ENCODE measurements at places on chromosomes 6 and 20.

DNA sequence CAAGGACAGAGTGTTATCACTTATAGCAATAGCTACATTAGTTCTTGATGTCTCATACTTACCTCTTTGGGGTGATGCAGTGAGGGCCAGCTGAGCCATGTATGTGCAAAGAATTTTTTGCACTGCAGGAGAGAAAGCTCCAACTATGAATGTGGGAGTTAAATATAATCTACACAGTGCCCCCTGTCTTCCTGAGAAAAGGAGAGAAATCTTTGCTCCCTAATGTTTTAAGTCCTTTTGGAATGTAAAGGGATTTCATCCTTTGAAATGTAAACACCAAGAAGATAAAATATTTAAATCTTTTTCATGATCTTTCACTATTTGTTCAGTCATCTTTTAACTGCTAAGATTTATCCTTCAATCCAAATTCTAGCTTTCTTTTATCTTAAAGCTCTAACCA lies 822.1 kb downstream of the TENT5A start:
- DNase-seq: no peak

DNA sequence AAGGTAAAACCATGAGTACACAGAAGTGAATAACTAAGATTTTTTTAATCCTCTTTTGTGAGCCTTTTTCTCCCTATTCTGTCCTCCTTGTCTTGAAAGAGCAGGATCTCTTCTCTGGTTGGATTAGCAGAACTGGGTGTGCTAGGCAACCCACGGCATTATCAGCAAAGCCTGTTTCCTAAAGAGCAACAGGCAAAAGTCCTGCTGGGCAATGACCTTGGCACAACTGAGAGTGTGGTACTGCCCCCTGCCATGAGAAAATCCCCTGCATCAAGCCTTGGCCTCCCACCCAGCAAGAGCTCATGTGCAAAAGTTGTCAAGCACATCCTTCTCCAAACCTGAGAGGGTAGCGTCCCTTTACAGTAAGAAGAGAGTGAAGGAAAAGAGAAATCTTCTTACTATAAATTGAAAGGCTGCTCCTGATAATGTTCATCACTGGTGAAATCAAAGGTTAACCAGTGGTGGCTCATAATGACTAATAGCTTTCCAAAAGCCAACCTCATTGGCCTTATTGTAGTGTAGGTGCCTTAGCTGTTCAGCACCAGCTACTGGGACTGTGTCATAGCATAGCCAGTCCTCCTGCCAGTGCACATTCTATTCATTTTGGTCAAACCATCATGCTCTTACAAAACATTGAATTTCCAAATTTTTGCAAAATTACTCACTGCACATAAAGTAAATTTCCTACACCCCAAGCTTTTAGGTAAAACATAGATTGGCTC lies 17.1 kb downstream of the KIF6 start:
- DNase-seq: no peak

DNA sequence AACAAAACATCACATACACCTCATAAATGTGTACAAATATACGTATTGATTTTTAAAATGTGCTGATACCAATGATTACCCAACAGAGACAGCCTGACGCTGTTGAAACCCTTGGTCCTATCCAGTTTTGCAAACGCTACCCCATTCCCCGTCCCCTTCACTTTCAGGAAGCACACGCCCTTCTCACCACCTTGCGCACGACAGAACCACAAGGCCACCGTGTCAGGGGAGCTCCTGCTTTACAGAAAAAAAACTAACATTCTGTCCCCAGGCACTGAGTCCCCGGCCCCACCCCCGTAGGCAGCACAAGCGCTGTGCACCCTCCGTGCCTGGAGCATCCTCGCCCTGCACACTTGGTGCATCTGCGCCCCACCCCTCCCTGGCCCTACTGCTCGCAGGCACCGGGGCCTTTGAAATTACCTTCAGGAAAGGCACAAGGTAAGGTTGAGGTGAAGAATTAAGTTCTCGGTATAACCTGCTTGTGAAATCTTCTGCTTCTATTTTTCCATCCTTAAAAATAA lies 58.5 kb downstream of the TAF4 start:
- no peak for DNase-seq

GRCh38 chr6:3022765-3023662 lies 23.3 kb downstream of the NQO2 start:
- DNase-seq: peak; percentile 41

DNA sequence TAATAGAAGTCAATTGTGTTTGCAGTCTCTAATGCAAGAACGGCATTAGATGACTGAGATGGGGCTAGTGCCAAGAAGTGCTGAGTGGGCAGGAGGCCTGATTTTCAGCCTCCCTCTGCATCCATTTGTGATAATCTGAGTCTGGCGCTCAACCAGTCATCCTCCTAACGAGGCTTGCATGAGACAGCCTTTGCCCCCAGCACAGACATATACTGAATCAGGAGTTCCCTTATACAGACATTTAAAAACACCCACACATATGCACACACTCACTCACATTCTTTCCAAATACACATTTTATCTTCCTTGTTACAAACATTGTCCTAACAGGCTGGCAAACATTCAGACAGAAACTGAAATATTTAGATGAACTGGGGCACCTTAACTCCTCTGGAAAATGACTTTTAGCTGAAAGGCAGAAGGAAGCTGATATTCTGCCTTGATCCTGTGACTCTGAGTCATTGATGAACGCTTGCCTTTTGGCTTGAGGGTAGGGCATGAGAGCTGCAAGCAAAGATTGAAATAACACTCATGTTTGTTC lies 562.3 kb downstream of the DHX35 start:
- no peak for DNase-seq

- no peak for DNase-seq
These were observed 14.9 kb downstream of the SYCP2L start for GRCh38 chr6:10901770-10902169.

DNA sequence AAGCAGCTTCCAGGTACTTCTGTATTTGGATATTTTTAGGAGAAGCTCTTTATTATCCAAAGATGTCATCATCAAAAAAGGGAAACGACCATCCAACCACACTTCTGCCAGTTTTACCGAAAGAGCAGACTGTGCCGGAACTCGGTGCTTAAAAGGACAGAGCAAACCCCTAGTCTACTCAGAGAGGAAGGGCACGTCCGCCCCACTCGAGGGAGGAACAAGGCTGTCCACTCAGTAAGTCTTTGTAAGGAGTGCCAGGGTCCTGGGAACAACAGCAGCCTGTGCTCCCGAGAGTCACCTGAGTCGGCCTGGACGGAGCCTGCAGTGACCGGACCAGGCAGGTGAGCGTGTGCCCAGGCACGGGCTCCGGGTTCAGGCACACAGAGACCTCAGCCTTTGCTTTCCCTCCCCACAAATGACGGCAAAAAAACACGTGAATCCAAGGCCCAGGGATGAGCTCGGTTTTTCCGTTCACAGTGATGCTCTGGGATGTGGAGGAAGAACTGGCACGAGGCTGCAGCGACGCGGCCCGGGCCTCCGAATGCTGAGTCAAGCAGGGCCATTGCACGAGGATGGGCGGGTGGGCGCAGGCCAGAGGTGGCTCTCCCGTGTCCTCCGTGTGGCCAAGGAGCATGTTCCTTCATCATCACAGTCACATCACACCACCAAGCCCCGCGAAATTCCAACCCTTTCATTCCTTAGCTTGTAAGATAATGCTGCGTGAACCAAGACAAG lies 17.4 kb upstream of the SLCO4A1 start:
- no peak for DNase-seq

- DNase-seq: no peak
These were observed 40.5 kb downstream of the KCNQ2 start for GRCh38 chr20:63431944-63432343.

- DNase-seq: no peak
These were observed 13.3 kb downstream of the ZBTB24 start for GRCh38 chr6:109469591-109470189.

- DNase-seq: no peak
These were observed 82.3 kb downstream of the PTPN1 start for GRCh38 chr20:50592282-50593004.

DNA sequence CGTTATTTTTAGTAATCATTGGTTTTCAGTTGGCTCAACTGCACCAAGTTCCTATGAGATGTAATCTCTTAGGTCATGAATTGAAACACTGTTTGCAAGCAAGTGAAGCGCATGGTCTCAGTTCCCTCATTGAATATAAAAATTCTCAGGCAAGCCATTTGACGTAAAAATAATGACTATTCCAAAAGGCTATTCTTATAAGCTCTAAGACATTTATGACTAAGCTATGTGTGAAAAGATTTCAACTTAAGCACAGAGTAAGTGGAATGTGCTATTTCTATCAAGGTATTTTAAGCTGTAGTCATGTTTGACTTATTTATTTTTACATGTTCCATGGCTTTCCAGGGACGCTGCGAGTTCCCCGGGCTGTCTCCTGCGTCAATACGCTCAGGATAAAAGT lies 248.5 kb downstream of the THBS2 start:
- no peak for DNase-seq

GRCh38 chr6:162058281-162058875 lies 669.2 kb downstream of the PRKN start:
- no peak for DNase-seq

GRCh38 chr6:118815495-118815894 lies 78.5 kb upstream of the ASF1A start:
- DNase-seq: no peak

- DNase-seq: peak; percentile 18
These were observed 132.2 kb downstream of the GPX5 start for GRCh38 chr6:28657769-28658465.

DNA sequence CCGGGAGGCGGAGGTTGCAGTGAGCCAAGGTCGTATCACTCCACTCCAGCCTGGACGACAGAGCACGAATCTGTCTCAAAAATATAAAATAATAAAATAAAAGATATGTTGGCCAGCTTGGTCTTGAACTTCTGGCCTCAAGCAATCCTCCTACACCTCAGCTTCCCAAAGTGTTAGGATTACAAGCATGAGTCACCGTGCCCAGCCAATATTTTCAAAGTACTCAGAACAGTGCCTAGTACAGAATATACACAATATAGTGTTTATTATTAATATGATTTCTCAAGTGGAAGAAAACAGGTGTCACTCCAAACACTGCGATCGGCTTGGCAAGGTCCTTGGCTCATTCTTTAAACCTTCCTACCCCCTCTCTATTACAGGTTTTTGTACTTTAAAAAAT lies 3.1 kb downstream of the FAM210B start:
- no peak for DNase-seq

- no peak for DNase-seq
These were observed 23.5 kb upstream of the NPBWR2 start for GRCh38 chr20:64130876-64131275.

DNA sequence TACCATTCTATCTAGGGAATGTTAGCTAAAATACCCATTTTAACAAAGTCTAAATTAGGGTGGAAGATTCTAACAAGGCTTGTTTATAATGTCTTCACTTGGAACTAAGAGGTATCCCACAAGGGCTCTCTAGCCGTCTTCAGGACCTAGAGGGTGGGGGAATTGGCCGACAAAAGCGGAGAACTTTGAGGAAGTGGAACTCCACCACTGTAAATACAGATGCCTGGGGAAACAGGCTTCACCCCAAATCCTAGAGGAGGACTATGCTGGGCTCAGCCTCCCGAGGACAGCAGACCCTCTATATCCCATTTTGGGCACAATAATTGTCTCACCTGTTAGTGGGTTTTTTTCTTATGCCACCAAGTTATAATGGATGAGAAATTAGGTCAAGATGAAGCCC lies 58.0 kb upstream of the TFB1M start:
- DNase-seq: no peak

DNA sequence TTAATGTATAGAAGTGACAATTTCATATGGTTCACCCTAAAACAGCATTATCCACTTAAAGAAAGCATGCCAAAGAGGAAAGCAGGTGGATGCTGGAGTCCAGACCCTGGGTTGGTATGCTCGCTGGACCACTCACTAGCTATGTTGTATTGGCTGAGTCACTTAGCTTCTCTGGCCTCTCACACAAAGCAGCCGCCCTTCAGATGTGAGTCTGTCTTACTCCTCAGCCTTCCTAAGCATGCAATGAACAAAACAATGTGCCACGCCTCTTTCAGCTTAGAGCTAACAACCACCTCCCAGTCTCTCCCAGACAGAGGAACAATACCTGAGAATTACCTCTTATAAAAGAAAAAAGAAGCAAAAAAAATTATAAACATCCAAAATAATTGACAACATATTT lies 29.4 kb downstream of the SIM1 start:
- DNase-seq: no peak

DNA sequence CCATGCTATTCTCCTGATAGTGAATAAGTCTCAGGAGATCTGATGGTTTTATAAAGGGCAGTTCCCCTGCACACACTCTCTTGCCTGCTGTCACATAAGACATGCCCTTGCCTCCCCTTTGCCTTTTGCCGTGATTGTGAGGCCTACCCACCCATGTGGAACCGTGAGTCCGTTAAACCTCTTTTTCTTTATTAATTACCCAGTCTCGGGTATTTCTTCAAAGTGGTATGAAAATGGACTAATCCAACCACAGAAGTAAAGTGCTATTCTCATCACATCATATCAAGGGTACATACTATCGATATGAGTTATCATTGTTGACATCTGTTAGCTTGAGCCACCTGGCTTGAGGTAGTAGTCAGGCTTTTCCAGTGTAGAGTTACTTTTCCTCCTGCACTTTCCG lies 2.3 kb downstream of the MANBAL start:
- DNase-seq: no peak
